ENCODE measurements at places on chromosomes 2 and 18. TPM values are rescaled to one million over a fixed set of nuclear protein-coding genes. Genes with fewer than 3 reads are reported as not detected.

TMEM169 gene
- total RNA-seq = 2.1 TPM

ZNF407 gene
- 24.3 TPM for total RNA-seq

CD28 gene
- 124 TPM for total RNA-seq

DRC1 gene
- not detected for total RNA-seq

CASP10 gene
- 33.9 TPM for total RNA-seq

GPBAR1 gene
- total RNA-seq = 1.8 TPM

SPC25 gene
- 21.4 TPM for total RNA-seq

SP100 gene
- total RNA-seq = 387 TPM

FOXD4L1 gene
- 0.10 TPM for total RNA-seq

ACVR2A gene
- total RNA-seq = 5.7 TPM

EVX2 gene
- not detected for total RNA-seq
